ENCODE measurements at places on chromosomes 3 and 15.

DNA sequence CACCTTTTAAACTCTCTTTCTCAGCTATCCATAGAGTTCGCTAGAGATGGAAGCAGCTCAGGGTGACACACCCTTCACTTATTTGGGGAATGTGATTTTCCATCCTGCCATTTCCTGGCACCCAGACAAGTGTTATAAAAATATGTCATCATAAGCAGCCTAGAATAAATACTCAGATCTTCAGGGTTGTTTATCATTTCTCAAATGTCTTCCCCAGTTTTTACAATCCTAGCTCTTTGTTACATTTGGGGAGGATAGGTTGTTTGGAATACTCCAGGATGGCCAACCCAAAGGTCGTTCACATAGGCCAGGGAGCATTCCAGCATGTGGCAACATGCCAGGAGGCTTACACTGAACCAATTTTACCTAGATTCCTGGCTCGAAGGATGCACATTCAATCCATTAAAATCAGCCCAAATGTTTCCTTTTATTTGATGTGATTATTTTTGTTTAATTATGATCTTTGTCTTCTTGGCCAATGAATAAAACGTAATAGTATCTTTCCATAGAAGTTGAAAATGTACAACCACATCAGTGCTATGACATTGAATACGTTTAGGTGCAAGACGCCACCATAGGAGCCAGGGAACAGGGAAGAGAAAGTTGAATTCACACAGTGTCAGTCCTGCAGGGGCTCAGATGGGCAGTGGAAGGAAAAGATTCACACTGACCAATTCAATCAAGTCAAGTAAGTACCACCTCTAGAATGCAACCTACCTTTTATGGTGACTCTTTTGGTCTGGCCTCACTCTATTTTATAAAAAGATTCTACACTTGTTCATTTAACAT lies 537.7 kb upstream of the MDFIC2 start:
- DNase-seq = no peak

GRCh38 chr3:167162083-167162482 lies 218.0 kb downstream of the ZBBX start:
- DNase-seq = no peak

- no peak for DNase-seq
These were observed 2.7 kb downstream of the CHDH start for GRCh38 chr3:53843195-53844177.

GRCh38 chr15:45259796-45260195 lies 7.8 kb downstream of the SLC28A2 start:
- no peak for DNase-seq

- DNase-seq = no peak
These were observed 383 bp upstream of the EFCC1 start for GRCh38 chr3:129000742-129001100.

DNA sequence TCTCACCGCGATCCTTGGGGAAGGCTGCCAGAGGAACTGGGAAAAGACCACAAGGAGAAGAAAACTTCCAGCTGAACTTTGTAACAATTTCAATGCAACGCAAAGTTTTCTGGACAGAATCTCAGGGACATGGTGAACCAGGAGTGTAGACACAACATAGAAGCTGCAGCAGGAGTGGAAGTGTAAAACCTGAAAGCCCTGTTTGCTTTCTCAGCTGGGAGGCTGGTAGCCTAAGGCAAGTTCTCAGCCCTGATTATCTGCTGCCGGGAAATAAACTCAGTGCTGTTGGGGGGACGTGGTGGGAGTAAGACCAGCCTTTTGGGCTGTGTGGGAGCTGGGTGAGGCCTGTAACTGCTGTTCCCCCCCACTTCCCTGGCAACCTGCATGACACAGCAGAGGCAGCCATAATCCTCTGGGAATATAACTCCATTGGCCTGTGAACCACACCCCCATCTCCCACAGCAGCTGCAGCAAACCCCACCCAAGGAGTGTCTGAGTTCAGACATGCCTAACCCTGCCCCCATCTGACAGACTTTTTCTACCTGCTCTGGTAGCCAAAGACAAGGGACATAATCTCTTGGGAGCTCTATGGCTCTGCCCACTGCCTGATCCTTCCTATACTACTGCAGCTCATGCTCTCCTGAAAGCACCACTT lies 106.7 kb downstream of the ZNF621 start:
- DNase-seq = no peak

DNA sequence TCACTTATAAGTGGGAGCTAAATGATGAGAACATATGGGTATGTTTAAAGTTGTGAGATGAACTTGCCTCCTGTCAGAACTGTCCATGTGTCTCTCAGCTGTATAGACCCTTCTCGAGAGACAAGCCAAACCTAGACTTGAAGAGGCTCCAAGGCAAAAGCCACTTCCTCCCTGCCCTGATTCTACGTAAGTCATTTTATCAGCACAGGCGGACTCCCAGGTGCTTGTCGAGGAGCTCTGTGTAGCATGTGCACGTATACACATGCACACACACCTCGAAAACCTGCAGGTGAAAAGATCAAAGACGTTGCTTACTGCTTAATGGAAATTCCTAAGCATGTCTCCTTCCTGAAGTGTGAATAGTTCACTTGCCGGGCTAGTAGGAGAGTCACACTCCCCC lies 5.6 kb upstream of the CLEC3B start:
- DNase-seq = no peak

- DNase-seq = no peak
These were observed 58.0 kb downstream of the UMPS start for GRCh38 chr3:124788254-124788745.

DNA sequence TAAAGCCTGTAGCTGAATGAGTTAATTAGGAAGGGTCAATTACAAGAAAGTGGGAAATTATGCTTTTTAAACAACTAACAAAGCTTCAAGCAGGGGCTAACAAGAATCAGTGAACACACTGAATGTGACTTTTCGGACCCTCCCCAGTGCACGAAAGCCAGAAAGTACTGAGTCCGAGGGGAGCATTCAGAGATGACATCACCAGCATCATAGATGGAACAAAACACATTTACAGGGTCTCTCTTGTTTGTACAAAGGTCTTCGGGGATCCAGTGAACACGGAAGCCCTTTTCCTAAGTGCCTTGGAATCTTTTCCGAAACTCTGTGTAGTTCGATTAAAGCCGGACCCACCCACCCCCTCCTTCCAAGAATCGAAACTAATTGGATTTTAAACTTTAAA lies 829 bp downstream of the DCP1A start:
- no peak for DNase-seq

DNA sequence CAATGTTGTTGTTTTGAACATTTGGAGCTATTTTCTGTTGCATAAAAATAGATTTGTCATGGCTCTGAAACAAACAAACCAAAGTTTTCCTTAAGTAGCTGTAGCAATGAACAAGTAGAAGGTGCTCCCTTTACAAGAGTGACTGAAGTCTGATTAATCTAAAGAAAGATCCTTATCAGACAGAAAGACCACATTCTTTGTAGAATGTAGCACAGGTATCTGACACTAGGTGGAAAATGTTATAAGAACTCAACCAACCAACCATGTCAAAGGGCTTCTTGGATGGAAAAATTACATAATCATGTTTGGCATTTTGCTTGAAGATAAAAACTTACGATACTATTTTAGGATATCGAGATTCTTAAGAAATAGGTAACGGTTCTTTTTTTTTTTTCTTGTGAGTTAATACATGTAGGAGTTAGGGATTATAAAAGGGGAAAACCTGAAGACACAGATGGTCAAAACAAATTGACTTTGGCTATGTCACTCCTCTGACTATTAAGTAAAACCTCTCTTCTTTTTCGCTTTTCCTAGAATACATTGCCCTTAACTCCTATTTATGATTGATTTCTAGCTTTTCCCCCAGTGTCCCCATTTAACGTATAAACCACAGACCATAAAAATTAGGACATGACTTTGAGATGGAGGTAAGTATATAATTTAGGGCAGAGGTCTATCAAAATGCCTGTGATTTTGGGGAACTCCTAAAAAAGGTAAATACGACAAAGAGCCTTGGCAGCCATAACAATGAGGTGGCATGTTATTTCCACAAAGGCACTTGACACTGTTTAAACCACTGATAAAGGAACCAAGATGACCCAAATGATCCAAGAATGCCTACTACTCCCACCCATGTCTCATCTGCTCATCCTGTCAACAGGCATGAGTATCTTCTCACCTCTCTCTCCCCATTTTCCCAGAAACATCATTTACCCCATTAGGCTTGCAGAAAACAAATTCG lies 72.0 kb downstream of the CCR4 start:
- DNase-seq = no peak

DNA sequence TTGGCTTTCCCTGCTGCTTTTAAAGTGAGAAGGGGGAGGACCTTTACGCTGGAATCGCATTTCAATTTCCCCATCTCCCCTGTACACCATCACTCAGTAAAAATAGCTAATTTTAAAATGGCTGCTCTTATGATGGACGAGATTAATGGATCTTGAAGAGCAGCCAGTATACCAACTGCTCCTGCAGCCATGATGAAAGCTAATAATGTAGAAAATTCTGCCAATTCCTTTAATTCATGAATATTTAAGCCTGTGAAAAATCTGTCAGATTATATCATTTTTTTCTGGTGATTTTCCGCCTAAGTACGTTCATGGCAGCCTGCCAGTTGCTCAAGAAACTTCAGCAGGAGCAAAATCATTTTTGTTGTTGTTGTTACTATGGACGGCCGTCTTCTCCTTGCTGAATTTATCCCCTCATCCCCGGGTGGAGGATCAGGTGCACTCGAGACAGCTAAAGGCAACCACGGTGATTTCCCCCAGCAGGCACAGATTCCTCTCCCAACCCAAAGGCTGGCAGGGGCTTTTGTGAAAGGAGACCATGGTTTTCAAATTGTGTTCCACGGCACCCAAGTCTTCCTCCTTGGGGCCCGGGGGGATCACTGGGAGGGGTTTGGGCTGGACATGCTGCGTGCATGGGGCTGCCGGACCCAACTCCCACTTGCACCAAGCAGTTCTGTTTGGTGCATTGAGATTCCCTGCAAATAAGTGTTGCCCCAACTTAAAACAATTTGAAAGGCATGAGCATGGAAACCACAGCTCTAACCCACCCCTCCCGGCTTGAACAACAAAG lies 289.6 kb downstream of the UACA start:
- DNase-seq = no peak

- DNase-seq = no peak
These were observed 36.6 kb downstream of the SPSB4 start for GRCh38 chr3:141087778-141088130.

GRCh38 chr15:95468820-95469219 lies 861.7 kb upstream of the NR2F2 start:
- no peak for DNase-seq

GRCh38 chr15:61169904-61170695 lies 59.0 kb downstream of the RORA start:
- no peak for DNase-seq

DNA sequence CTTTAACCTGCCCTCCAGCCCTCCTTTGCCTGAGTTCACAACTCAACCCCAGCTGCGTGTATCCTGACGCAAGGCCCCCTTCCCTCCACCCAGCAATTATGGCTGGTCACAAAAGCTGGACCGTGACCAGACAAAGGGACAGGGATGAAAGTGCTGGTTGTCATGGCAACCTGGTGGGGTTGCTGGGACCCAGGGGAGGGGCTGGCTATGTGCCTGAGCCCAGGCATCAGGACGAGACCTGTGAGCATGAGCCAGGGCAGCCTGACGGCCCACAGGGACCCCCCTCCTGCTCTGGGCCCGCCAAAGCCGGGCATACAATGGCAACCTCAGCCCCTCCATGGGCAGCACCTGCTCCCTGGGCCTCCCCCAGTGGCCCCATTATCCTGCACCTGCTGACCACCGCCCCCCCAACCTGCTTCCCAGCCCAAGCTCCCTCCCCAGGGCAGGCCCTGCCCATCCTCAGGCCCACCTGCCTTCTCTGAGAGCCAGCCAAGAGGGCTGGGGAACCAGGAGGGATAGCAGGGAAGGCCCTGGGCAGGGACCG lies 4.5 kb upstream of the DNAH1 start:
- no peak for DNase-seq

- DNase-seq = no peak
These were observed 86.4 kb downstream of the TIGIT start for GRCh38 chr3:114380233-114380651.

DNA sequence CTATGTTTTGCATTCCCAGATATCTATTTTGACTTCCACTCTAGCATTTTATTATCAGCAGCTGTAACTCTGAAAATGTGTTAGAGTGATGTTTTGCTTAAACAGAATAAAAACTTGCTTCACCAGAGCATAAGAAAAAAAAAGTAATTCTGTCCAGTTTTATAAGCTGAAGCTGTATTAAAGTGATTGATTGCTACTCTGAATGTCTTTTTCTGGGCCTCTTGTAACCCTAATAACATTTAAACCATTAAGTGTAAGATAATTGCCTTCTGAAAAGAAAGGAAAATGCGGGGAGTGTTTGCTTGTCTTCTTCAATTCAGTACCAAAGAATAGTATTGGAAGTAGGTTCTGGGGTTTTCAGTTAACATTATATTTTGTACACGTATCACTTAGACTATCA lies 57.9 kb upstream of the UBE2E1 start:
- no peak for DNase-seq

DNA sequence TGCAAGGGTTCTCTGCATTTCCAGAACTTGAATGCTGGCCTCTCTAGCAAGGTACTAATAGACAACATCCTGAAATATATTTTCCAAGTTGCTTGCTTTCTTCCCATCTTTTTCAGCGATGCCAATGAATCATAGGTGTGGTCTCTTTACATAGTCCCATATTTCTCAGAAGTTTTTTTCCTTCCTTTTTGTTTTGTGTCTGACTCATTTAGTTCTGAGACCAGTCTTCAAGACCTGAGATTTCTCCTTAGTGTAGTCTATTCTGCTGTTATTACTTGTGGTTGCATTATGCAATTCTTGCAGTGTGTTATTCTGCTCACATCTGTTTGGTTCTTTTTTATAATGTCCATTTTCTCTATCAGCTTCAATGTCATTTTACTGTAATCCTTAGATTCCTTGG lies 1265.0 kb upstream of the ALCAM start:
- no peak for DNase-seq

GRCh38 chr15:59251001-59251845 lies 44.6 kb downstream of the LDHAL6B start:
- no peak for DNase-seq

DNA sequence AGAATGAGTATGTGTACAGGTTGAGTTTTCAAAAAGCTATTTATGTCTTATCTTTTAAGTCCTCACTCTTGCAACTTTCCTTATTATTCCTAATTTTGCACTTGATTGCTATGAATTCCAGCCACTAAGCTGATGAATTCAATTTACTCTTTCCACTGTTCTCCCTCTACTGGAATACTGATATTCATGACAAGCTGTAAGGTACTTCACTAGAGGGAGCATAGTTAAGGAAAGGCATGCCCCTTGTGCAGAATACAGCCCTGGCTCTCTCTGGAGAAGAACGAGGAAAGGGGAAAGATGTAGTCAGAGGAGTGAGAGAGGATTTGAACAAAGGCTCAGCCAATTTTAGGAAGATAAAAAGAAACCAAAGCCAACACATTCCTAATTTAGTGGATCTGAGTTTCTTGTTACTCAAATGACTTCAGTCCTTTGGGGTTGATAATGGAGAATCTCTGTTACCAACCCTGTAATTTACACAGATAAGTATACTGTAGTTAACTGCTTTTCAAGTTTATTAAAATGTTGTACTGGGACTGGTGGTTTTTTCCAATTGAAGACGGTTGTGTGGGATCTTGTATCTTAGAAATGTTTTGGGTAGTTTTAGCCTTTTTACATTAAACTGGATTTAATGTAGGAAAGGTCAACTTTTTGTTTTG lies 4.0 kb downstream of the SCAANT1 start:
- DNase-seq = no peak
